ENCODE measurements at places on chromosomes 11 and 22.

DNA sequence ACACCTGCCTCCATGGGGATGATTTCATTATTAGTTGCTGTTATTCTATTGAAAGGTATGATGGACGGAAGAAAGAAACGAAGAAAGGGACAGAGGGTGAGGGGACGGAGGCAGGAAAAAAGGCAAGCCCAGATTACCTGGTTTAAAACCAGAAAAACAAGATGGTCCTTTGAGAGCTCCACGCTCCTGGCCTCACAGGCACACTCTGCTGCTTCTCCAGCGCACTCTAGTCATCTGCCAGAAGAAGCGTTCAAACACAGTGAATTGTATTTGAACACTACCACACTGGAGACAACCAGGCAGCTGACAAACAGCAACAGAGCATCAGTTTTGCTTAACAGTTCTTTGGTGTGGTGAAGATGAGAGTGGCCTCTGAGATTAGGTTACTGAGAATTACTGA lies 216.9 kb downstream of the CADM1 start:
- DNase-seq = no peak

- no peak for DNase-seq
Observed at GRCh38 chr22:26781596-26781995, 124.2 kb downstream of the MIAT start.

DNA sequence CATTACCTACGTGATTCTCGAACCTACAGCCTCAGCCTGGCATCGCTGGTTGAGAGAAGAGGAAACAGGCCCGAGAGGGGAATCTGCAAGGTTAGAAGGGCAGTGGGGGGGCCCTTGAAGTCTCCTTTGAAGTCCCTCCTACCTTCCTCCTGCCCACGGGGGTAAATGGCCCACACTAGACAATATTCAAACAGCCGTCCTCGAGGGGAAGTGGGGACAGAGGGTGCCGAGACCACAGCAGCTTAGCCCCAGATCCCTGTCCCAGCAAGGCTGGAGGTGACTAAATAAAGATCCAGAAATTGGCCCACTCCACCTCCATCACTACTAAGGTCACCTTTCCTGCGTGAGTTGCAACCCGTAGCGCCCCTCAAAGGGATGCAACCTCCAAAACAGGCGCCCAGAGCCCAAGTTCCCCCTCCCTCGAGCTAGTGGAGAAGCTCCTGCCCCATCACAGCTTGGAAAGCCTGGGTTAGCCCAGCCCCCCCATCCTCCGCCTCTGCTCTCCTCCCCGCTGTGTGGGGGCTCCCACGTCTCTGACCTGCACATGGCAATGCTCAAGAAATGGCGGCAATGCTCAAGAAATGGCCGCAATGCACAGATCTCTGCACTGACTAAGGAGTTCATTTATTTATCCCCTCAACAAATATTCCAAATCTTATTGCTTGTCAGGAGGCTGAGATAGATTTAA lies 788 bp upstream of the RASL10A start:
- DNase-seq = no peak

DNA sequence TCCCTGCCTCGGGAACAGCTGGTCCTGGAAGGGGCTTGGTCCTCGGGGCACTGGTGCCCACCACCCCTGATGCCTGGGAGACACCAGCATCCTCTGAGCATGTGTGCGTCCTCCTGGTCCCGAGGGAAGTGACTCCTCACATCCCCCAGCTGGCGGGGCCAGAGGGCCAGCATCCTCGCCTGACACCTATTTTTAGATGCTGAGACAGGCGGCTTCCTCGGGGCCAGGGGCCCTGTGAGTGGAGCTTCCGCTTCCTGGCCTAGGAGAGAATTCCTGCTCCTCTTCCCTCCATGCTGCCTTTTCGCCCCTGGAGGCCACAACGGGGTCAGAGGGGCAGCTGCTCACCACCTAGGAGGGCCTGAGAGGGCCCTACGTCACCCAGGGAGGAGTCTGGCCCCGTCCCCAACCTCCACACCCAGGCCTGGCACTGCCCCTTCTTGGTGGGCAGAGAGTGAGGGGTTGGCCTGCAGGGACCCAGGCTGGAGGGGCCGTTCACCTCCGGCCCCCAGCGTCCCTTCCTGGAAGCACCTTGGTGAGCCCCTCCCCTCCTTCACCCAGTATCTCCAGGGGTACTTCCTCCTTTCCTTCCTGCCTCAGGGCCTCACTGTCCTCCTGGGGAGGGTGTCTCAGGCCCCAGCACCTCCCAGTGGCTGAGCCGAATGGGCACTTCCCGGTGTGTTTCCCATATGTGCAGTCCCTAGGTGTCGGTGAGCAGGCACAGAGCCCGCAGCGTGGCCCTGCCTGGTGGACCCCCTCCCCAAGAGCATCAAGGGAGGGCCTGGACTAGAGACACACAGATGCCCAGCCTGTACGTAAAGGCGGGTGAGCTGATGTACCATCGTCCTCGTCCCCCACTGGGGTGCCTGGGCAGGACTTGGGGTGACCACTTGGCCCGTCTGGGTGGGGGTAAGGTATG lies 6.1 kb downstream of the CD81 start:
- DNase-seq = no peak

DNA sequence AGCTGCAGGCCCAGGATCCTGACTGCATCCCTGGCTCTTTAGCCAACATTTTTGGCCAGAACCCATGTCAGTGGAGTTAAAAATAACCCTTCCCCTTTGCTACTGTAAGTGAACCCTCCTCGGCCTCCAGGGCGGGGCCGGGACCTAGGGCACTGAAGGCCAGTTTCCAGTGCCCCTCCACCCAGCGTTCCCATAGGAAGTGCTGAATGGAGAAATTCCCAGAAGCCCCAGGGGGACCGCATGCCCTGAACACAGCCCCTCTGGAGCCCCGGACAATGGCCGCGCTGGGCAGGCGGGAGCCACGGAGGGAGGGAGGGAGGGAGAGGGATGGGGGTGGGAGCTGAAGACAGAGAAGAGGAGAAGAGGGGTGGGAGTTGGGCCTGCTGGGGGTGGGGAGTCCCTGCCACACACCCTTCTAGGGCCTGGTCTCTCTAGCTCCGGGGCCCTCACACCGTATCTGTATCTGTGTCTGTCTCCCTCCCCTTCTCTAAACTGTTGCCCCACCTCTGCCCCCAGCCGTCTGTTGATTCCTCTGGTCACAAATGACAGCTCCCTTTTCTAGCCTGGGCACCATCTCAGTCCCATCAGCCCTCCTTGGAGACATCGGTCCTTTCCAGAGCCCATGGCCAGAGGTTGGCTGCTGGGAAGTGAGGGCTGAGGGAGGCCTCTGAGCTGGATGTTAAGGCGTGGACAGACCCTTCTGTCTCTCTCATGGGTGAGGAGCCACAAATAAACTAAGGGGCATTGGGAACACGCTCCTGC lies 10.9 kb downstream of the PDGFB start:
- no peak for DNase-seq

DNA sequence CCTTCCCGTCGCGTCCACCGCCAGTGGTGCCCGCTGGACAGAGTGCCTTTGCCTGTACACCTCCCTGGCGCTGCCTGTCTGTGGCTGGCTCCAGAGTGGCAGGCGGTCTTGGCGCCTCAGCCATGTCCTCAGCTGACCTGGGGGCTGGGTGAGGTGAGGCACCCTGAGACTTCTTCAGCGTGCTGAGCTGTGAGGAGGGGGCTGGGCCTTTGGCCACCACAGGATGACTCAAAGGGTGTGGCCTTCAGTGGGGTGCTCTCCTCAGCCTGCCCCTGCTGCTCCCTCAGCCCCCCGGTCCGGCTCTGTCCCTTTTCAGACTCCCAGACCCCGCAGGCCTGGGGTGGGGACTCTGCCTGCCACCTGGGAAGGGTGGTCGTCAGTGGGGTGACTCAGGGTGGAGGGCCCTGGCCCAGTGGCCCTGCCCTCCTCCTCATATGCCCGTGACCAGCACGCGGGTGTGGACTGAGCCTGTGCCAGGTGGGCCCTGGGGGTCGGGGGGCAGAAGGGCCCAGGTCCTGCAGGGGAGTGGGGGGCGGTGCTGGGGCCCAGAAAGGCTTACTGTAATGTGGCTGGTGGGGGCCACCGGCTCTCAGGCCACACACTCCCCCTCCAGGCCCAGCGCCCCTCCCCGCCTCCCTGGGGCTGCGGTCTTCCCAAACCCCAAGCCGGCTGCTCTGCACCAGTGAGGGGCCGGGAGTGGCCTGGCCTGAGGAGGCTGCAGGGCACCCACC lies 15.9 kb downstream of the CRELD2 start:
- no peak for DNase-seq

GRCh38 chr22:48380016-48380665 lies 1447.5 kb downstream of the BRD1 start:
- DNase-seq = peak; percentile 12

- DNase-seq = no peak
Observed at GRCh38 chr11:16603890-16604793, 134.3 kb upstream of the C11orf58 start.

DNA sequence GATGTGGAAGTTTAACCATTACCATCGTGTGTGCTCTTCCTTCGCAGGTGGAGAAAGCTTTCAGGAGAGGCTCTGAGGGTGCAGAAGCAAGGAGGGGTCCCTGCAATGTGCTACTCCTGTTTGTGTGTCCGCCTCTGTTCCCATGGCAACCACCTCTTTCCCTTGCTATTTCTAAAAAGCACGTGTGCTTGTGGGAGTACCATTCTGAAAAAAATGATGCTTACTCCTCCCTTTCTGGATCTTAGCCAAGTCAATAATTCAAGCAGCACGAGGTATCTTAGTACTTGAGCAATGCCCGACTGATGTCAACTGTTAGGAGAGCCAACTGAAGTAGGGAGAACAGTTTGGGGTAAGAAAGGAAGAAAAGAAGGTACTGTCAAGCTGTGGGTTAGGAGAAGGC lies 628.7 kb downstream of the NTM start:
- no peak for DNase-seq

DNA sequence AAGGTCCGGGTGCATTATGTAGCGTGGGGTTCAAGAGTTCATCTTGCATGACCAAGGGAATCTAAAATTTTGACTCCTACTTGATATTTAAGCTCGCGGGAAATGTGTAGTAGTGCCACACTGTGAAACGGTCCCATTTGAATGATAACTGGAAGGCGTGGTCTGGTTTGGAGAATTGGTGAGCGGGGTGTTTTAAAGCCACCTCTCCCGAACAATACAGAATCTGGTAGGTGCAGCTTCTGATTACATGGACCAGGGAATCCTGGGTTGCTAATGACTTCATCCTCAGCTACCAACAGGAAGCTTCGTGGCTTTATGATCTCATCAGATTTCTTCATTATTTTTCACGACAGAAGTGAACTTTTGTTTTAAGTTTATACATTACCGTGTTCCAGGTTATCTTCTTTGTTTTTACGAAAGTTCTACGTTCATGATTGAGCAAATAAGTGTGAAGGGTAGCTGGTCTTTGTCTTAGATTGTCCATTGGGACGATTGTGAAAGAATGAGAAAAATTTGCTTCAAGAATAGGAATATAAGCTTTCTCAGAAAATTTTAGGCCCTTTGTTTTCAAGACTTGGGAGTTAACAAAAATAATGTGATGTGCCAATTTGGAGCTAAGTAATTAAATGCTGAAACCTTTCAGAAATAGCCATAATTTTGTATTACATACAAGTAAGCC lies 1.7 kb downstream of the QSER1 start:
- DNase-seq = no peak

GRCh38 chr11:94787801-94788200 lies 19.6 kb downstream of the AMOTL1 start:
- no peak for DNase-seq

Measured in activated CD8-positive, alpha-beta memory T cell treated with anti-CD3 and anti-CD28 coated beads, Interleukin-2, amount 50 U/mL, for 48 hours (primary cell).